ENCODE measurements at places on chromosomes 2 and 18.

- no peak for DNase-seq
These were observed 505.0 kb upstream of the ID2 start for GRCh38 chr2:8176887-8177286.

DNA sequence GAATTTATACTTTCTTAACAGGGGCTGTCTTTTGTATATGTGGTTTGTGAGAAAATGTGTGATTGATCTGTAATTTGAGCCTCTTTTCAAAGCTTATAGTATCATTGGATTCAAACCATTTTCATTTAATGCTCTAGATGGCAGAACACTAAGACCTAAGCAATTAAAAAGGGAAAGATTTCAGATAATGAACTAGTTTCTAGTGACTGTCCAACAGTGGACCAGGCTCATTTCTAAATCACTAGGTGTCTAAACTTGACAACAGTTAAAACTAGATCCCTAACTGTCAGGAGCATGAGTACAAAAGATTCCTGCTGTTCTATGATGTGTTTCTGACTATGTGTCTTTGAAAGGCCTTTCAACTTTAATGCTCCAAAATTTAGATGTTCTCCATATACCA, 54.6 kb downstream of the ANKRD44 start:
- no peak for DNase-seq

DNA sequence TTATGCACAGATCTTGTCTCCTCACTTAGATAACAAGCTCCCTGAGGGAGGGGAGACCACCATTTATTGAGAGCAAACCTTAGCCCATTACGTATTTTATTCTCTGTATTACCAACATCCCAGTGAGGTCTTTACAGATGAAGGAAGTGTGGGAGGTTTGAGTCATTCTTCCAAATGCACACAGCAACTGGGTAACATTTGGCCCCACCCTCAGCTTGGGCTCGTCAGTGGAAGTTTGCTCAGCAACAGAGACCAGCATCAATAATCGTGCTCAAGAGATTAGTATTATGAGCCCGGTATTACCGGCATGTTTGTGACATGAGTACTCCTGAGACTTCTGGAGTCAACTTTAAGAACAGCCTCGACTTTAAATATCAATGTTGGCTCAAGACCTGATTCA, 168.6 kb downstream of the ETAA1 start:
- no peak for DNase-seq

GRCh38 chr18:36405611-36406010, 108.1 kb downstream of the FHOD3 start:
- no peak for DNase-seq

DNA sequence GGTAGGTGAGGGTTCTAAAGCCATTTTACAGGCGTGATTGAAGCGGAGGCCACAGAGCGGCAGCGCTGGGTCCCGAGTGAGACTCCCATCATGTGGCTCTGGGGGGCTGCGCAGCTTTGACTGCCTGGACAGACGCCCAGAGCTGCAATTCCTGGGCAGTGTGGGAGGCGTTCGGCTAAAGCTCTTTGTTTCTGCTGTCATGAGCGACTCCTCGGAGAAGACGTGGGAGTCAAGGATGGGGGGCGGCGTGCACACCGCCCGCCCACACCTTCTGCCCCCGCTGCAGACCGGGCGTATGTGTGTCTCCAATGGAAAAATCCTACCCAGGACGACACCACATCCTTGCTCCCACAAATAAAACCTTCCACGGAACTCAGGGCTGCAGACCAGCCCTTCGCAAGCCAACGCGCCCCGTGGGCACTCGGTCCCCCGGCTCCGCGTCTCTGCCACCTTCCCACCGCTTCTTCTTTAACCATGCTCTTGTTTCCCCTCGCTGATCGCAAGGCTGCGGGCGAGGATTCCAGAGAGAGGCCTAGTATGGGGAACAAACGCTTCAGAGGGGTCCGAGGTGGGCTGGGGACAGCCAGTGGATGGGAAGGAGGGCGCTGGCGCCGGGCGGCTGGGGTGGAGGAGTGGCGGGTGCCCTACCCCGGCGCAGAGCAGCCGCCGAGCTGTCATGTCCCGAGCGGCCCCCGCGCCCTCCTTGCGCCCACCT, 680 bp upstream of the LBH start:
- no peak for DNase-seq

- DNase-seq: peak; percentile 46
These were observed 11.2 kb downstream of the ZNF142 start for GRCh38 chr2:218648088-218648786.

DNA sequence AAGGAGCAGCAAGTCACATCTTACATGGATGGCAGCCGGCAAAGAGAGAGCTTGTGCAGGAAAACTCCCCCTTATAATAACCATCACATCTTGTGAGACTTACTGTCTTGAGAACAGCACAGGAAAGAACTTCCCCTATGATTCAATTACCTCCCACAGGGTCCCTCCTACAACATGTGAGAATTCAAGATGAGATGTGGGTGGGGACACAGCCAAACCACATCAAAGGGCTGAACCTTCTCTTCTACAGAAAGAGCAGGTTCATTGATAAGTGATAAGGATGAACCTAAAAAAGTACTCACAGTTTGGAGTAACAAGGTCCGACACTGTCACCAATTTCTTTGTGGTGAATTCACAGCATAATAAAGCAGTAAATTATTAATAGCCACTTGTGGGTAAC, 422.2 kb upstream of the FSIP2 start:
- DNase-seq: no peak

DNA sequence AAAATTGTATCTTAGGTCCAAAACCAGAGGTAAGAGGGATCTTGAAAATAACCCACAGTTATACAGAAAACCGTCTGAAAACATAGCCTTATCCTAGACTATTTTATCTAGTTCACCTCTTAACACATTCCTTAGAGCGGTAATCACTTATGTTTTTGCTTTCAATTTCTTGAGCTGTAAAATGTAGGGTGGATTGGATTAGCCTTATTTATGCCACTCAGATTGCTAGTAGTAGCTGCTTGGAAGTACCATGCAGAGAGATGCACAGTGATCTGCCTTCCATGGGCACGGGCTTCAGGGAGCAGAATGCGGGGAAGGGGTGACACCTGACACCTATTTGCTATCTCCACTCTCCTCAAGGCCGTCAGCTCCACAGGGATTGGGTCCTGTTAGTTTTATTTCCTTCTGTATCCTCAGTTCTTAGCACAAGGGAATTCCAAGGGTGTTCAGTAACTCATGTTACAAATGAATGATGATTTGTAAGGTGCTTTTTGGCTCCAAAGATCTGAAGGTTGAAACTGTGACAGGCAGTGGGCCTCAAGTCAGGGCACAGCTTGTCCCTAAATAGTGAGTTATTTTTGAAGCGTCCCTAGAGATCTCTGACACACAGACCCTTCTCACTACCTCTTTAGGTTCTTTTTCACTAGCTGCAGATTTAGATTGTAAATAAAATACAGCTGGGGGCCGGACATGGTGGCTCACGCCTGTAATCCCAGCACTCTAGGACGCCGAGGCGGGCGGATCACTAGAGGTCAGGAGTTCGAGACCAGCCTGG, 64.0 kb upstream of the PMAIP1 start:
- no peak for DNase-seq

GRCh38 chr18:76364282-76365259, 130.5 kb downstream of the ZNF516 start:
- DNase-seq: no peak

GRCh38 chr2:60742419-60742818, 13.6 kb upstream of the PAPOLG start:
- no peak for DNase-seq

DNA sequence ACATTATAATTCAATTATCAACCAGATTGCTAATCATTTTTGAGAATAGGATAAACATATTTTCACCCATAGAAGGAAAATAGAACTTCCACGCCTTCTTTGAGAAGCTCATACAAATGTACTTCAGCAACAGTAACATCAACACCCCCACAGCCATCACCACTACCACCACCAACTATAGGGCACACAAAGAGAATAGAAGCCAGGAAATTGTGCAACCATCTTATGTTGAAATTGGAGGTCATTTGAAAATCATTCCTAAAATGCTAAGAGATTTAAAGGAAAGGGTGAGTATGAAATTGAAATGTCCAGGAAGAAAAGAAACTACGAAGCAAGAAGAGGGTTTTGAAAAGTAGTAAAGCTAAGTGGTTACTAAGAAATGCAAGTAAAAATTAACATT, 563.4 kb downstream of the ZNF804A start:
- DNase-seq: no peak

DNA sequence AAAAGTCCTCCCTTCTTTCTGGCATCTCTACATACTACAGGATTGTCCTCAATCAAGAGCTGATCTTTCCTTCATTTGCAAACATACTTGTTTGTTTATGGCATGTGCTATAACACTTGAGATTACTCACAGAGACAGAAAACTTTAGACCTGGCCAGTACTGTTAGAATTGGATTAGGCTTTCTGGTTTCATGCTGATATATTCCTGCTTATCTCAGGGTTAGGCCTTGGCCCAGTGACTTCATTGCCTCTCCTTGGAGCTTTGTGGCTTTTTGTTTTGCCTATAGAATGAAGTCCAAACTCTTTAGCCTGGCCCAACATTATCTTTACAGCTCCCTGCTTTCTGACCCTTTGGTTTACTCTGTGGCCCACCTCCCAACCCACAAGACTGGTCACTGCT, 363.3 kb downstream of the ALK start:
- DNase-seq: no peak

GRCh38 chr2:112583497-112584133, 794 bp upstream of the CHCHD5 start:
- no peak for DNase-seq

DNA sequence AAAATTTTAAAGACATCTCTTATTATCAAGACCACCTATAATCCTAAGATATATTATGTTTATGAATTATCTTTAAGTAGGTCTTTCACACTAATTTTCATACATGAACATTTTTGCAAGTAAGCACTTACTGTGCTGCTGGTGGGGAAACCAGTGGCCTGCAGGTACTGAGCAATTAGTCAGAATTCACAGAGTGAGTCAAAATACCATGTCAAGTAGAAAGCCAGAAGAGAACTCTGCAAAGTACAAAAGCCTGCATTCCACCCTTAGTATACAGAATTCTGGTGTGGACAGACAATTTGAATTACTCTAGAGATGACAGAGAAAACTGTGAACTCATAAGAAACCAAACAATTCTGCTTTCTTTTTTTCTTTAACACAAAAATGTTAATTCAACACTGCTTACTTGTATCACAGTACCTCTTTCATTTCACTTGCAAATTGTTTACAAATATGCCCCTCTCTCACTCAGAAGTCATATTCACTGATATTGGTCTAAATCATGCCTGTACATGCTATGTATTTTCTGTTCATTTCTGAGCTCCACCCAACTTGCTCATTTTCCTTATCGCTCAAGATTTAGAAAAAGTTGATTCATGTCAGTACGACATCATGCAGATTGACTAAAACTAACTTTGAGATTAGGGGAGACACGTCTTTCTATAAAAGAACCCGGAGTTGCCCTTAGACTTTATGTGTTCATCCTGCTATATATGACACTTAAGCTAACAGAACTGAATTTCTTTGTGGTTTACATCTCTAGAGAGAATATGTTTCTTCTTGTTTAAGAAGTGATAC, 182.9 kb downstream of the IKZF2 start:
- no peak for DNase-seq

GRCh38 chr2:27735263-27735904, 36.1 kb upstream of the MRPL33 start:
- no peak for DNase-seq

DNA sequence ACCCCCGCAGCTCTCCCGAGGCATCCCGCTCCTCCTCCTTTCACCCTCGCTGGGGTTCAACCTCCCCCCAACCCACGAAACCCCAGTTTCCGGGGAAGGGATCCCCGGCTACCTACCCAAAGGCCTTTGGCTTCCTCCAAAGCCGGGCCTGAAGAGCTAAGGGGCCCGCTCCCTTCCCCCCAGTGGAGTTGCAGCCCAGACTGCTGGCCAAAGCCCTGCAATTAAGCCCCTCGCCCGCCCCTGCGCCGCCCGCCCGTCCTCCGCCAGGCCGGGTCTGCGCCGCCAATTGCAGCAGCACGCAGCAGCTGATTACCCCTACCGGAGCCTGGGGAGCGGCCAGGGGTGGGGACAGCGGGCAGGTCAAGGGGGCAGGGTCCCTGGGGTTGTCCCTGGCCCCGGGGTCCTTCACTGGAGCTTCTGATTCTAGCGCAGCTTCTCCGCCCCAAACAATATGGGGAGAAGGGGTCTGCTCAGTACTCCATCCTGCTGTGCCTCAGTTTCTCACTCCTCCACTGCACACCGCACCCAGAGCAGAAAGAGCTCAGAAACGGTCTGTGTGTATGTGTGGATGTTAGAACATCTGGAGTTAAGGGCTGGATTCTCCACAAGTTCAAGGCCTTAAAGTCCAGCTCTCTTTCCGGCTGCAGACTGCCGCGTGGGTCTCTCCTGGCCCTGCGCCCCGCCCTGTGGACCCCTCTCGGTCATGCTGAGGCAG, 16.9 kb downstream of the WNT10A start:
- DNase-seq: no peak

DNA sequence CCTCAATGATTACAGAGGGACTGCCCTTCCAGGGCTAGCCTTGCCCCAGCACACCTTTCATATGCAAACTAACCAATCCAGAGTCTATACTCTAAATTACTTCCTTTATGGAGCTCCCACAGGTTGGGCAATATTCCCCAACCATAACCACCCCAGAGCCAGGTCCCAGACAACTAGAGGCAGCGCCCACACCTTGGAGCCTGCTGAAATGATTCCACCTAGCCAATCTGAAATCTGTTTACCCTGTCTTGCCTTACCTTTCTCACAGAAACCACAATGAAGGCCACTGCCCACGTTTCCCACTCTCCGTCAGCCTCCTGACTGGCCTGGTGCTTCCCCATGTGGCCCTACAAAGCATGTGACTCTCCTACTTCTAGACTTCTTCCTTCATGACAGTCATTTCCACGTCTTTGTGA, 62.0 kb downstream of the REEP1 start:
- no peak for DNase-seq

- no peak for DNase-seq
These were observed 235.6 kb downstream of the ICOS start for GRCh38 chr2:204172145-204172600.

GRCh38 chr2:102848366-102848839, 86.6 kb downstream of the TMEM182 start:
- peak; percentile 81 for DNase-seq

GRCh38 chr18:58287353-58288274, 243.6 kb downstream of the NEDD4L start:
- DNase-seq: no peak

DNA sequence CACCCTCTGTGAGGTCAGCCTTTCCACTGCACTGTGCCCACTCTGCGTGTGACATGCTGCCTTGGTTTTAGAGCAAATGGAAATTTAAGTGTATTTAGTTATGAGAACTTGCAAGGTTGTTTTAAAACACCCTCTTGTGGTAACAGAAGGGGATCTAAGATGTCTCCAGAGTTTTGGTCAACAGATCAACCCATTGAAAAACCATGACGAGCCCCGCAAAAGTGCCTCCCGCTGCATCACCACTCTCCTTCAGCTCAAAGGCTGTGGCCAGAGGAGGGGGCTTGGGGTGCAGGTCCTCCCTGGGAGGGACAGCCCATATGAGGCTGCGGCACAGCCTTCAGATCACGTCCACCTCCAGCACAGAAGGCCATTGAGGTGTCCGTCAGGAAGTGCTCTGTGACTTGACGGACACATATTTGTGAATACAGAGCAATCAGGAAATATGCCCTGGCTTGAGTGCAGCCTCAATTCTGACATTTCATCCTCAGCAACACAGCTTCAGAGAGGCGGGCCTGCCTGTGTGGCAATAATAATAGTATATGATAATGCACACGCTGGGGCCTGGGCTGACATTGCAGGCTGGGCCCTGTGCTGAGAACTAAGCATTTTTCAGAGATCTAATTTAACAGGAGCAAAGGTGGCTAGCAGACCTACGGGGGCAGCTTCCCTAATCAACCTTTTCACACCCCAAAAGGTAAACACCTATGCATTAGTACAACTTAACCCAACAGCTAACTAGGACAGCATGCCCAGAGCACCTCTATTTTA, 213.9 kb downstream of the ANAPC1 start:
- no peak for DNase-seq
